Tibial nerve (tissue), 4 donors: ENCODE measurements at places on chromosomes 12 and 14.

- DNase-seq = no peak
These were observed 618.4 kb downstream of the SLC6A15 start for GRCh38 chr12:84294246-84294645.

GRCh38 chr14:91062600-91062999 is 2.2 kb upstream of the RPS6KA5 start:
- no peak for DNase-seq

DNA sequence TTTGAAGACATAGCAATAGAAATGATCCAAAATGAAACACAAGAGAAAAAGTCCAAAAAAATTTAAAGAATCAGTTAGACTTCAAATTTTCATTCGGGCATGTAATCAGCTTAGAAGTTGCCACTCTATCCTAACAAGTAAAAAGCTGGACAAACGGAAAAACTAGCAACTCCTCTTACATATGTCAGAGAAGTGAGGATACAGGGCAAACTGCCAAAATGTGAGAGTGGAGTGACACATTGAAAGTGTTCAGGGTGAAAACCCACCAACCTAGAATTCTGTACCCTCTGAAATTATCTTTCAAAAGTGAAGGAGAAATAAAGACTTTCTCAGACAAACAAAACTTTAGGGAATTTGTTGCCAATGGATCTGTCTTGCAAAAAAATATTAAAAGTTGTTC is 42.0 kb upstream of the CHPT1 start:
- DNase-seq = no peak

- no peak for DNase-seq
These were observed 108.2 kb upstream of the SLC38A4 start for GRCh38 chr12:46933947-46934346.

DNA sequence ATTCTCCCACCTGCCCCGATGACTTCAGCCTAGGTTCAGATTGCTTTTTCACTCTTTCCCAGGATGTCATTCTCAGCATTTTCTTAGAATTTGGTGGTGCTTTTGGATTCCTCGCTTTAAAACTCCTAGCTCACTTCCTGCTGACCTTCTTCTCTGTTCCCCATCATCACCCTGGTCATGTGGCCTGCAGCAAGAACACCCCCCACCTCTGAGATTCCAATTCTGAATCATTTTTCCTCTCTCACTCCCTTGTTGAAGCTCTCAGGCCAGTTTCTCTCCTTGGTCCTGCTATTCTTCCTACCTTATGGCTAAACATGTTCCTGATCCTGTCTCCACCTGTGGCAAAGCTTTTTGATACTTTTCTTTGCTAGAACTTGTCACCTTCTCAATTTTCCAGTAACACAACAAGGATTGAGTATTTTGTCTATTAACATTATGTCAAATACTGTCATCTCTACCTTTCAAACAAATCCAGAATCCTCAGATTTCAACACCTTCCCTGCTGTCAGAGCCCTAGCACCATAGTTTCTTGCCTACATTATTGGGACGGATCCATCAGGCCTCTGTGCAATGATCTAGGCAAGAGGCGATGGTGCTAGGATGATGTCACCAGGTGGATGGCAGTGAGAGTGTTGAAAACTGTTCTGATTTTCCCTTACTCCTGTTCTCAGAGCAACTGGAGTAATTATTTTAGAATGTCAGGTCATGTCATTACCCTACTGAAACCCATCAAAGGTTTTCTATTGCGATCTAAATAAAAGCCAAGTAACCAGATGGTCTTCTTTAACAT is 233.7 kb downstream of the MON2 start:
- DNase-seq = no peak

DNA sequence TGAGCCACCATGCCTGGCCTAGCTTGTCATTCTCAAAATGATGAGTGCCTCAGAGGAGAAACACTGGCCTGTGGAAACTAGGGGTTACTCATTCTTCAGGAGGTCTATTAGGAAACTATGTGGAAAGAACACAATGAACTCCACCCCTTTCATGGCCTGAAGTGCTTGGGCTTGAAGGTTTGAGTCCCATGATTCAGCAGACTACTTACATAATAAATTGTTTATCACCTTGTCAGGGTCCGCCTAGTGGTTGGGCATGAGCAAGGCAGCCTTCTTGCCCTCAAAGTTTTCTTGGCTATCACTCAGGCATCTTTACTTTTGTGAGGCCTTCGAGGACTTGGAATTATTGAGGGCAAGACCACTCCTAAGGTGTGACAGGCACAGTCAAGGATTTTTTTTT is 251.2 kb downstream of the ACSS3 start:
- DNase-seq = no peak

GRCh38 chr12:124191024-124191359 is 103.9 kb upstream of the RFLNA start:
- DNase-seq = no peak
